ENCODE measurements at places on chromosomes 4 and X.

GRCh38 chr4:82713856-82714255 is 84.7 kb downstream of the SCD5 start:
- no peak for DNase-seq

- no peak for DNase-seq
These were observed 319.1 kb downstream of the PCDH19 start for GRCh38 chrX:100090931-100091330.

GRCh38 chrX:95640226-95640625 is 1044.4 kb upstream of the DIAPH2 start:
- DNase-seq = no peak

DNA sequence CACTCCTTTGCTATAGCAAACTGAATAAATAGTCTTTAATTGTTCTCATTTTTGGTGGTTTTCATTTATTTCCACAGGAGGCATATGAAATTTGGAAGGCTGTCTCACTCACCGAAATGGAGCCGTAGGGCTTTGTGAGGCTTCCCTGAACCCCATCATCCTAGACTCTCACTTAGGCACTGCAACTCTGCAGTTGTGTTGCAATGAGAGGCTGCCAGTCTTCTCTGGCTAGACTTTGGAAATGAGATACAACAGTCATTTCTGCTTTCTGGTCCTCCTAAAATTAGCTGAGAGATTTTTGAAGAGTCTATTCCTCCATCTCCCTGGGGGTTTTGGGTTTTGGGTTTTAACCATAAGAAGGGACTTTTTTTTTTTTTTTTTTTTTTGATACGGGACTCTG is 146.5 kb downstream of the SH3BGRL start:
- no peak for DNase-seq

DNA sequence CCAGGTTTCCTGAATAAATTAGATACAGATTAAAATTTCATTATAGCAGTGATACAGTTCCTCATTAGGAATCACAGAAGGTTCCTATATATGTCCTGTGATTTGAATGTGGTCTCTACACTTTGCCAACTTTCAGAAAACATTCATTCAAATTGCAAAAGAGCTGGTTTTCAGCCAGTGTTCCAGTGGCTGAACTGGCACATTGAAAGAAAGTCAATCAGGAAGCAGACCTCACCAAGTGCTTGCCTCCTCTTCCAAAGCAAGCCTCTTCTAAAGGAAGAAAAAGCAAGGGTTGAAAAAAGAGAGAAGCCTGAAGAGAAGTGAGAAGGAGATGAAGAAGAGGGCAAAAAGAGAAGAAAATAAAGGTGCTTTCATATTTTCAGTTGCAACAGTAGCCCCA is 12.7 kb downstream of the KLHL34 start:
- DNase-seq = no peak

All from activated T-helper 2 cell treated with anti-CD3 and anti-CD28 coated beads, Interferon-gamma antibody, Interleukin-2, Interleukin-4, amounts not matched to agents 10 μg/mL and 5 μg/mL and 100 μg/mL, durations not matched to agents 14 hours and 24 hours and 36 hours (primary cell).